ENCODE measurements at places on chromosomes 5 and 9. TPM values are rescaled to one million over a fixed set of nuclear protein-coding genes. Genes with fewer than 3 reads are reported as not detected.

NOP16 gene
- 9.6 TPM for total RNA-seq

SNX2 gene
- total RNA-seq, result 84.2 TPM

SPINK7 gene
- not detected for total RNA-seq

F2RL1 gene
- total RNA-seq, result 24.3 TPM

BASP1 gene
- 161 TPM for total RNA-seq

SLC1A3 gene
- 2.1 TPM for total RNA-seq

FGF18 gene
- not detected for total RNA-seq

FRMD3 gene
- total RNA-seq, result 11.1 TPM

NTRK2 gene
- total RNA-seq, result 2.3 TPM

BARHL1 gene
- total RNA-seq, result not detected

WNT8A gene
- total RNA-seq, result not detected

MVB12B gene
- 1.4 TPM for total RNA-seq

NR5A1 gene
- total RNA-seq, result not detected

TTC33 gene
- total RNA-seq, result 16.9 TPM

KCNT1 gene
- total RNA-seq, result not detected

KIF4B gene
- total RNA-seq, result not detected

HSD17B3 gene
- total RNA-seq, result not detected

SH3PXD2B gene
- total RNA-seq, result 11.9 TPM

FAXDC2 gene
- total RNA-seq, result 0.77 TPM

PFN3 gene
- not detected for total RNA-seq
